Muscle of leg (tissue), 16 donors: ENCODE measurements at places on chromosomes 2 and 18. TPM values are rescaled to one million over a fixed set of nuclear protein-coding genes. Genes with fewer than 3 reads are reported as not detected.

DNA sequence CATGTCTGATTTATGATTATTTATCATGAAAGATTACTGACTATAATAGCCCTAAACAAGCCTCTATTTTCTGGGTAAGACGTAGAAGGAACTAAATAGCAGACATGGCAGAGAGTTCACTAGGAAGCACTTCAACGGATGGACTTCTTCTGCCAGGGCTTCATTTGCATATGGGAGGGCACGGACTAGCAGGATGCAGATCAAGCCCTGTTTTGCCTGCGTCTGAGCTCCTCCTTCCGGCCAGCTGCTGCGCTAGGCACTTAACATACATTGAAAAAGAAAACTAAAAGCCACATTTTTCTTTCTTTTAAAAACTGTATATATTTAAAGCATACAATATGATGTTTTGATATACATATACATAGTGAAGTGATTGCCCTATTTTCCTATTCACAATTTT, 340.0 kb upstream of the MEX3C start:
- DNase-seq, result peak; percentile 40

DNA sequence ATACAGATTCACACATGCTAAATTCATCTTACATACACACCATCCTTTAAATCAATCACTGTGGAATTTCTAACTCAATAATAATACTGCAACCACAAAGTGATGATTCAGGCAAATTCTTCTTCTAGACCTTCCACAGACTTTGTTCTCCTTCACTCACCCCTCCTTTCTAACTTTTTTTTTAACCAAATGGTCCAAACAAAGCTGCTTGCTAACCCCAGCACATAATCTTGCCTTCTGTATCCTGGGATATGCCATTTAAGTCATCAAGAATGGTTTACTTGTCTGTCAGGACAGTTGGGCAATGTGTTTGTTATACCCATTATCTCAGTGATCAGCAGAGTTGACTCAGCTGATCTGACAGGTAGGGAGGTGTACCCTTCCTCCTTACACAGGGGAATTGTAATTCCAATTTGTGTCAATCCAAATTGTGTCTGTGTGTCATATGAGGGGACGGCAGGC, 10.0 kb downstream of the SLC40A1 start:
- no peak for DNase-seq

- no peak for DNase-seq
Observed at GRCh38 chr2:54605836-54606235, 117.6 kb upstream of the EML6 start.

- DNase-seq, result peak; percentile 16
Observed at GRCh38 chr2:164456619-164457018, 164.7 kb downstream of the GRB14 start.

DNA sequence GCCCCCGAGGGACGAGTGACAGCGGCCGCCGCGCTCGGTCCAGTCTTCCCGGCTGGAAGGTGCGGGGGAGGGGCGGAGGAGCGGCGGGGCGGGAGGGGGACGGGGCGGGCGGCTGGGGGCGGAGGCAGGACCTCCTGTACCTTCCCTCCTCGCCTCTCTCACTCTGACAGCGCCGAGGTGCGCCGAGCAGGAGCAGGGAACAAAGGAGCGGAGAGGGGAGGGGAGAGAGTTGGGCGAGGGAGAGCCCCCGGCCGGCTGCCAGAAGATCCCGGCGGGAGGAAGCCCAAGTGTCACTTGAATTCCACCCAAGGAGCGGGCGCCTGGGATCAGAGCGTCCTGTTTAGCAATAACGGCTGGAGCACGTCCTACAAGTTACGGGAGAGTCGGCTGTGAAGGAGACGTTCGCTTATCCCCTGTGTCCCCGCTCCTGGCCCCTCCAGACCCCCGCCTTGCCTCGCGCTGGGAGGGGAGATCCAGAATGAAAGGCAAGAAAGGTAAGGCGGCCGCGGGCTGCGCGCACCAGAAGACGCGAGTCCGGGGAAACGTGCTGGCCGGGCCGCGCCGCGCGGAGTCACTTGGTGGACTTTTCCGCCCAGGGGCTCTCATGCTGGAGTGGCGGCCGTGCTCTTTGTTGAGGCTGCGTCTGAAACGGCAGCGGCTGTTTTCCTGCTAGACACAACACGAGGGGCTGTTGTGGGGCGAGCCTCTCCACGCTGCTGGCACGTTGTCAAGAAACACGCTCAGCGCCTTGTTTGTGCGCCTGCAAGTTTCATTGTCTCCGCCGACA, at the start of gene TGIF1:
Gene TGIF1 (plus strand): TSS at position 161 of the 787 bp plus-strand sequence. CDS start 318 bp downstream, at position 479.
- peak; percentile 93 for DNase-seq

Gene CSRNP3
- 15.6 TPM for total RNA-seq

DNA sequence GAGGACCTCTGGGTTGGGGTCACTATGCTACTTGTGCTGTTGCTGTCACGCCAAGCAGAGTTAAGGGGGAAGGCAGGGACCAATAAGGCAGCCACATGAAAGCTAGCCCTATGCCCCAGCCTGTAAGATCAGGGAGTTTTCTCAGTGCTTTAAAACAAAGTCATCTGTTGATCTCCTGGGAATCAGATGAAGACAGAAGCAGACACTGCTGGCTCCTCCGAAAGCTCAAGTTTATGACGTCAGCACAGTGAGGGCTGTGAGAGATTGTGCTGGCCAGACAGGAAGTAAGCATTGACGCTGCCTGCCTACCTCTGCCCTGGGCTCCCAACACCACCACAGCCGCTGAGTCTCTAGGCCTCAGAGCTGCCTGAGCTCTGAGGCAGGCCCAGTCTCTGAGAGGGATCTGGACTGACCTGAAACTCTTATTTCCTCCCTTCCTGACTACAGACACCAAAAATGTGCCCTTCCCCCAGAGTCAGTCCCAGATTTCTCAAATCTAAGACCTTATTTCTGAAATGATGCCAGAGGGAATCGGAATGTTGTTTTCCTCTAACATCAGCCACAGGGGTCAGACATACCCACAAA, 118.1 kb upstream of the EPAS1 start:
- DNase-seq, result peak; percentile 89

Gene CNGA3
- 0.40 TPM for total RNA-seq

DNA sequence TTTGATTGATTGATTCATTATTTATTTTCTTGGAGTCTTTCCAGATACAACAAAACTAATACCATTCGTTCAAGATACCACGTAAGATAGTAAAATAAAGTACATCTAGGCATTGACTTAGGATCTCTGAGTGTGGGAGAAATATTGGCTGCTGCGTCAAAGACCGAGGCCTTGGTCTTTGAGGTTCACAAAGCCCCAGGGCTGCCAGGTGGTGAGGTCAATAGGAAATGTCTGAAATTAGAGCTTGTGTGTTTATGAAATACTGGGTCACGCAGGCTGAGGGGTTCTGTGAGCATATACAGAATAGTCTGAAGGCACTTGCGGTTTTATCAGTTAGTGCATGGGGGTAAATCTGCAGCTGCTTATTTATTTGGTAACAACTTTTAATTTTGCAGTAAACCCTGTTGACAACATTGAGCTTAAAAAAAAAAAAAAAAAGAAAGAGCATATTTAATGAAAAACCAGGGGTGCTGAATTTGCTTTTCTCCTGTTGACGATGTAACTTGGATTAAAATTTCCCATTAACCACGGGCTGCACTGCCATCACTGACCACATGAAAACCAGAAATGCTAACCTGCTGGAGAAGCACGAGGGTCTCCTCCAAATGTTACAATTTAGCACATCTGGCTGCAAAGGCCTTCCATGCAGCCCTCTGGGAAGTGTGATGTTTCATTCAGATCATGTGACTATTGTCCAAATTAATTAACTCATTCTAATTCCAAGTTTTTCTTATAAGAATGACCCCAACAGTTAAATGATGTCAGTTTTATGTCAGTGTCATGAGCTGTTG, 27.1 kb upstream of the SERPINB12 start:
- no peak for DNase-seq

Gene DPP10
- total RNA-seq, result 0.27 TPM

DNA sequence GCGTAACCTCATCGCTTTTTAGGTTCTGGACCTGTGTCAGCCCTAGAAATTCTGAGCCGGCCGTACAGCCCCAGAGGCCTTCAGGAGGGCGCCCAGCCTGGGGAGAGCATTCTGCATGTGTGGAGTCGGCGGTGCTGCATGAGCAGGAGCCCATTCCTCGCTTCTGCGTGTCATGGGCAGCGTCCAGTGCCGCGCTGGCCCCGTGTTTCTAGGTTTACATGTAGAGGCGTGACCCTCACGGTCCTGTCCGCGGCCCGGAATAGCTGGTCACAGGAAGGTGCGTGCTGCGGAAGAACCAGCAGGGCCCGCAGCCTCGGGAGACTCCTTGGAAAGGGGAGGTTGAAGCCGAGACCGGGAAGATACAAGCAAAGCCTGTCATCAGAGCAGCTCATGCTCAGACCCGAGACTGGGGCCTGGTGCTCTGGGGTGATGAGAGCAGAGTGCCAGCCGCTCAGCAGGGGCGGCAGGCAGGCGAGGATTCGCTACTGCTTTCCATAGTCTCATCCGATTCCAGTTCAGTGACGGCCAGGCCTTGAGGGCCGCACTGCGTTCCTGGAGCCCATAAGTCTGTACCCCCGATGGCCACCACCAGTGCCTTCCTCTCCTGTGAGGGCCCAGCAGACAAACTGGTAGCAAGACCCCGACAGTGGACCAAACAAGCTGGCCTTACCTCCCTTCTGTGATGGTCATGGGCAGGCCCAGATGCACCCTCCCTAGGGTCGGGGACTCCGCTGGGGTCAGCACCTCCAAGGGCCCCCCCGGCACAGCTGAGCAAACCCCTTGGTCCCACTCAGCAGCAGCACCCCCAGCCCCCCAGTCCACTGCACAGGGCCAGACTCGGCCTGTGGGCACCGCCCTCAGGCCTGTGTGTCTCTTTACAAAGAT, 15.6 kb upstream of the NFATC1 start:
- DNase-seq, result no peak

Gene LIPG
- total RNA-seq, result 6.3 TPM

Gene PDIA6
- total RNA-seq, result 150 TPM

DNA sequence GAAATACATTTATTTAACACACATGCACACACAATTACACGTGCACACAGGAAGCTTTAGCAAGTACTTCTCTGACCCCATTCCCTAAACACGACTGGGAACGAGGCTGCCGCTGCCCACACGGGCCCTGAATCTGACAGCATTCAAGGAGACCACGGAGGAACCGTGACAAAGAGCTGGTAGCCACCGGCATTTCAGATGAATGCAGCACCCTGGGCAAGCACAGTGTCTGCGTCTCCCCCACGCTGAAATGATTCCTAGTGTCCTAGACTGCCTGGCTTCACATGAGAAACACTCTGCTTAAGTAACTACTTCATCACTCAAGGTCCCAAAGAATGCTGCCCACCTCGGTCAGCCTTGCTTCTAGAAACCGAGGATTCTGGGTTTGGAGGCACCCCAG, 95.0 kb downstream of the HDAC4 start:
- DNase-seq, result no peak

GRCh38 chr2:13308989-13309388, 592.3 kb downstream of the TRIB2 start:
- no peak for DNase-seq

DNA sequence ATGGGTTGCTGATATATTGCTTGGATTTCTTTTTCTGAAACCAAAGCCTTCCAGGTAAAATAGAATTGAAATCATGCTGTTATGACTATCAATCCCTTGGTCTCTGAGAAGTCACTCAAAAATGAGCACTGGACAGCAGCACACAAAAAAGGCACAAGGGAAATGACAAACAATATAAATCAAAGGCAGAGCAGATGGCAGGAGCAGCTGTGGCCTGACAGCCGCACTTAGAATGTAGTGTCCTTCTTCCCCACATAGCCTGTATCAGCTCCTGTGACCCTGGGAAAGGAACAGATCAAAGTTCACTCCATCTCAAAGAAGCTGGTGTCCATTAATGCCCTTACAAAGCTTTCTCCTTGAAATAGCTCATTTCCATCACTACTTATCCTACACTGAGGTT, 326.7 kb downstream of the SUCLG1 start:
- peak; percentile 20 for DNase-seq

Gene GKN1
- total RNA-seq, result 0.09 TPM

Gene GPR75
- total RNA-seq, result 0.75 TPM
